ELR (cell line): ENCODE measurements at places on chromosomes 5 and 9.
A peak's percentile ranks its signal among the peaks of the same experiment; 100 is the strongest.

DNA sequence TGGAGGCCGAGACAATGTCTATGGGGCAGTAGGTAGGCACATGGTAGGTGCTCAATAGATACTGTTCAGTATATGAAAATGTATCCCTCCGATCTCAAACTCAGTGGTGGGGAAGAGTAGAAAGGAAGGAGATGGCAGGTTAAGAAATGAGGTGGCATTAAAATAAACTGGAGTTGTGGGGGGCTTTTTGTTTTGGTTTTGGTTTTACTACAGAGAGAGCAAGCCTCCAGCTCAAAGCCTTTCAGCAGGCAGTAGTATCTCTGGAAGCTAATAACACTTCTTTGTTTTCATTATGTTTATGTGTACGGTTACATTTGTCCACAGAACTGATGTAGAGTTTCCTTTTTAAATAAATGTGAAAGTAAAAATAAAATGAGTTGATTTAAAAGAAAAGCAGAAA lies 8.6 kb downstream of the MFAP3 start:
- no peak for DNase-seq

DNA sequence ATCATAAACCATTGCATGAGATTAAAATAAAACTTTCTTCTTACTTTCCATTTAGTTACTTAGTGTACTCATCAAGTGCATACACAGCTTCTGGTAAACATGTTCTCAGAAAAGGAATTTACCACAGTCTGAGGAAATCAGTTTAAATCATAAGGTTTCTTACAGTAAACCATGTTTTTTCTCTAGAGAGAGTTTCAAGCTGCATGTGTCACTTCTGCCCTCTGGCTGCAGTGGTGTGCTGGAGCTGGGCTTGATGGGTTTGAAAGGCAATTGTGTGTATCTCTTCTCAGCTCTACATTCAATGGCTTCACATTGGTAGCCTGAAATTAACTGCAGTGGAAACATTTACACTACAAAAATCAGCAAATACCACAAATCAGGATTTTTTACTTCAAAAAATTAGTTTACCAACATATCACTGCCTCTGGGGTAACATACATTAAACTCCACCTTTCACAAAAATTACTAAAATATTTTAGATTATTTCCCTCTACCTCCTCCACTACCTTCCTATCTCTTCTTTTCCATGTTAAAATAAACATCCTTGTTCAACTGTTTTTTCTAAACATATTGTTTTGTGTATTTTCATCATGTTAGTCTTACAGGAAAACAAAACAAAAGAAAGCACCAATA lies 414.3 kb downstream of the ANXA1 start:
- peak; percentile 12 for DNase-seq

- peak; percentile 84 for DNase-seq
Observed at GRCh38 chr5:63125862-63126261, 547.2 kb downstream of the LRRC70 start.

- no peak for DNase-seq
Observed at GRCh38 chr5:132770476-132771159, 6.4 kb downstream of the SEPTIN8 start.

DNA sequence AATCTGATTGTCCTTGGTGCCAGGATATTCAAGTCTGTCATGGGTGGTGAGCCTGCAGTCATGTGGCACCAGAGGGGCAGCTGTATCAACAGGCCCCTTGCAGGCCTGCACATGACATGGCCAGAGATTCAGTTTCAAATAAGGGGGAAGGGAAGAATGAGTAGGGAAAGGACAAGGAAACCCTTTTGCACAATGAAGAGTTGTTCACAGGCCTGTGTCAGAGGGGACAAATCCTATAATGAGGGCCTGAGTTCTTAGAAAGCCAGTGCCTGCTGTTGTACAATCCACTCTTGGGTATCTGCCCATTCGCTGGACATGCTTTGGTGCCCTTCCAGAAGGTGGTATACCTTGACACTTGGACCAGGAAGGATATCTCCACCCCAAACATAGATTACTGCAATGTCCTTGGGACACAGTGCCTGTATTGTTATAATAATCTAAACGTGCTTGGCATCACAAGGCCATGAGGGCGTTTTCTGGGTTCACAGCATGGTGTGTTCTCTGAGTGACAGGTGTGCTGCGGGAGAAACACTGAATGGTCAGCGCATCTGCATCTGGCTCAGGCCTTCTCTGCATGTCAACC lies 1.9 kb upstream of the TMEM171 start:
- DNase-seq = no peak
